Activated T-cell treated with anti-CD3 and anti-CD28 coated beads, Interleukin-2, amount 50 U/mL, for 24 hours (primary cell): ENCODE measurements at places on chromosomes 3 and 15.

DNA sequence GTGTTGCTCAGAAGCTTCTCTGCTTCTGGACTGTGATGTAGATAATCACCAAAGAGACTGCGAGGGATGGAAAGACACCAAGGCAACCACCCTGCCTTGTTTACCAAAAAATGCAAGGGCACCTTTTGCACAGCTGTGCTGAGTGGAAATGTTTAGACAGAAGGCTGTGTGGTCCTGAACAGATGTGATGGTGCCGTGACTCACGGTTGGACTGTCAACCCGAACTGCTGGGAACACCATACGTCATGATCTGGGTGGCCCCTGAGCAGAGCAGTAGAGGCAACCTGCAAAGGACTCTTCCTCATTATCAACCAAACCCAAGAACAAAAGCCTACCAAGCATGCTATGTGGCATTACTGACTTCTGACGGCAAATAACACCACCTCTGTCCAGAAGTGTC lies 61.3 kb upstream of the LPP start:
- H3K27ac ChIP-seq, result peak overlapping the region; percentile 39
- no peak overlapping the region for H3K4me3 ChIP-seq
- H3K4me1 ChIP-seq, result peaks cover 12% of the 10 kb centered on the region

GRCh38 chr3:189636048-189636447 lies 4.9 kb downstream of the TP63 start:
- no peak overlapping the region for H3K27ac ChIP-seq
- H3K4me1 ChIP-seq, result peaks cover 10% of the 10 kb centered on the region
- no peak overlapping the region for H3K4me3 ChIP-seq
- DNase-seq, result no peak

- no peaks in the 10 kb centered on the region for H3K36me3 ChIP-seq
- H3K4me1 ChIP-seq, result peaks cover 8% of the 10 kb centered on the region
- DNase-seq, result no peak
These were observed 12.2 kb upstream of the PIK3R4 start for GRCh38 chr3:130758624-130759369.

DNA sequence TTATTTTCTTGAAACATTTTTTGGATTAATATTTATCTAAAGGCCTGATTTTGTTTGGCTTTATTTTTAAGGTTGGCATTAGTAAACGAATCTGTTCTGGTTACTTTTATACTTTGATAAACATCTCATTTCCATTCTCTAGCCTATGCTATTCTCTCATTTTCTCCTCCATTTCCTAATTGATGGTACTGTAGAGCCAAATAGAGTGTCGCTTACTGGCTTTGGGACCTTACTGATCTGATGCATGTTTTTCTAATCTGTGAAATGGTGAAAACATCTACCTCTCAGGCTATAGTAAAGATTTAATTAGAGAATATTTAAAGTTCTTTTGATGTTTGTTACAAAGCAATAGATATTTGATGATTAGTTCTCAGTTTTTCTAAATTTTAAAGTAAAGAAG lies 1.6 kb downstream of the LNP1 start:
- no peak for DNase-seq
- no peaks in the 10 kb centered on the region for H3K27me3 ChIP-seq
- no peak overlapping the region for H3K27ac ChIP-seq
- H3K4me3 ChIP-seq, result peak overlapping the region; percentile 90
- peaks cover 52% of the 10 kb centered on the region for H3K4me1 ChIP-seq

GRCh38 chr3:37107846-37108245 lies 66.5 kb downstream of the LRRFIP2 start:
- no peak overlapping the region for H3K4me3 ChIP-seq
- H3K4me1 ChIP-seq, result no peaks in the 10 kb centered on the region
- no peak for DNase-seq
- no peak overlapping the region for H3K27ac ChIP-seq

GRCh38 chr3:13461169-13462124 lies 18.7 kb upstream of the HDAC11 start:
- H3K27me3 ChIP-seq, result no peaks in the 10 kb centered on the region
- no peak overlapping the region for H3K4me3 ChIP-seq
- H3K36me3 ChIP-seq, result no peaks in the 10 kb centered on the region
- peaks cover 2% of the 10 kb centered on the region for H3K4me1 ChIP-seq
